ENCODE measurements at places on chromosomes 3 and 15. TPM values are rescaled to one million over a fixed set of nuclear protein-coding genes. Genes with fewer than 3 reads are reported as not detected.

GRCh38 chr3:129399895-129400357, 28.5 kb downstream of the EFCAB12 start:
- peaks cover 6% of the 10 kb centered on the region for H3K4me1 ChIP-seq
- no peaks in the 10 kb centered on the region for H3K27me3 ChIP-seq
- no peaks in the 10 kb centered on the region for H3K36me3 ChIP-seq
- no peak overlapping the region for H3K4me3 ChIP-seq
- DNase-seq, result no peak

DNA sequence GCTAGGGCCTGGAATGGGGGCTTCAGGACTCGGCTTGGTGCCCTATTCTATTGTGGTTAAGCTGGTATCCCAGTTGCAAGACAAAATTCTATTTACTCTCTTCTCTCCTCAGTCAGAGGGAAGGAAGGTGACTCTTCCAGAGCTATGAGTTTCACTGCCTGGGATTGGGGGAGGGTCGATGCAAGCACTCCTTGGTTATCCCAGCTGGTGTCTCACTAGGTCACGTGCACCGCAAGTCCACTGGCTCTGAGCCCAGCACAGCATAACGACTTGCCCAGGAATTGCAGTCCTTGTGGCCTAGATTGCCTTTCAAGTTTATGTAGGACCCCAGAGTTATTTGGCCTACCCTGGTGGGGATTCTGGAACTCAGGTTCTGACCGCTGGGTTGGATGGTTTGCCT, 958.8 kb downstream of the IGSF11 start:
- H3K36me3 ChIP-seq, result no peaks in the 10 kb centered on the region
- no peaks in the 10 kb centered on the region for H3K4me1 ChIP-seq
- no peak overlapping the region for H3K4me3 ChIP-seq
- no peak for DNase-seq
- no peak overlapping the region for H3K27ac ChIP-seq

DNA sequence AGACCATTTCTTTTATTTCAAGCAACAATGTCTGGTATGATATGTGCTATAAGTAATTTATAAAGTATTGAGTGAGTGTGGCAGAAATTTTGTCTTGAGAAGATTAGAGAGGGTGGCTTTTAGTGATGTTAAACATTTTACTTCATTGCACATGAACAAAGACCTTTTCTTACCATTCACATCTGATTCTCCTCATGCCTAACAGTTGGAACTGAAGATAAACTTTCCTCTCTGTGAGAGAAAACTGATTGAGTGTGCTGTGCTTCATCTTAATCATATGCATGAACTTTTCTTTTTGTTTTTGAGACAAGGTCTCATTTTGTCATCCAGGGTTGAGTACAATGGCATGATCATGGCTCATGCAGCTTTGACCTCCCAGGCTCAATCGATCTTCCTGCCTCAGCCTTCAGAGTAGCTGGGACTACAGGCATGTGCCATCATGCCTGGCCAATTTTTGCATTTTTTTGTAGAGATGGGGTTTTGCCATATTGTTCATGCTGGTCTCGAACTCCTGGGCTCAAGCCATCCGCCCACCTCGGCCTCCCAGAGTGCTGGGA, 377.7 kb upstream of the GOLIM4 start:
- H3K4me3 ChIP-seq, result no peak overlapping the region
- DNase-seq, result no peak
- no peaks in the 10 kb centered on the region for H3K4me1 ChIP-seq

DNA sequence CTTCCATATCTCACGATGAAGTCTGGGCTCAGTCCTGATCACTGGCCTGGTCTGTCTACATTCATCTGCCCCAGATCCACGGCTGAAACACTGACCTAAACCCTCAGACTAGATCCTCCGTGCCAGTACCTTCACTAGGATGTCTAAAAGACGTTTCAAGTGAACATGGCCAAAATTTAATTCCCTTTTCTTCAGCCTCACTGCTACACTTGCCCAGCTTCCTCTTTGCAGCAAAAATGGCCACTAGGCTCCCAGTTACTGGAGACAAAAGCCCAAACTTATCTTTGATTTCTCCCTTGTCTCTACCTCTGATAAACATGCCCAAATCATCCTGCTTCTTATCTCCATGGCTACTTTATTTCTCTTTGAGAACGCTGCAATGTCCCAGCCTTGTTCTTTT, 1.7 kb downstream of the RASSF1 start:
- H3K27me3 ChIP-seq, result no peaks in the 10 kb centered on the region
- H3K27ac ChIP-seq, result peak overlapping the region; percentile 80
- peaks cover 3% of the 10 kb centered on the region for H3K4me1 ChIP-seq
- no peaks in the 10 kb centered on the region for H3K36me3 ChIP-seq
- DNase-seq, result no peak
- H3K4me3 ChIP-seq, result no peak overlapping the region

- no peak for DNase-seq
- H3K27ac ChIP-seq, result no peak overlapping the region
- H3K36me3 ChIP-seq, result peaks cover 10% of the 10 kb centered on the region
- no peak overlapping the region for H3K4me3 ChIP-seq
These were observed 277.9 kb downstream of the BBX start for GRCh38 chr3:107800710-107801109.

DNA sequence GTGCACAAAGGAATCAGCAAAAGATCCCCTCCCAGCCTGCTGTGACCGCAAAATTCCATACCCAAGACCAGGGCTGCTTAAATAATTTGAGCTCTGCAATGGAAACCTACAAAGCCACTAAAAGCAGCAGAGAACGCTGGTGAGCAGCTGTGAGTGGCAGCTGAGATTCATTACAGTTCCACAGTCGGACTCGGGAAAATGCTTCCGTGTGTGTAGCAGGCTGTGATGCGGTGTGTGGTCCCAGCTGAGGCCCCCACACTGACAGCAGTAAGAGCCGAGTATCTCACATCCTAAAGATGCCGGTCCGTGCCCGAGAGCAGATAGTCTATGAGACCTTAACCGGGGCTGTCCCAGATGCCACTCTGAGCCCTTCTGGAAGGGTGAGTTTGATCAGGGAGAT, 37.4 kb downstream of the TM2D3 start:
- no peak overlapping the region for H3K27ac ChIP-seq
- no peaks in the 10 kb centered on the region for H3K27me3 ChIP-seq
- peaks cover 25% of the 10 kb centered on the region for H3K4me1 ChIP-seq
- no peaks in the 10 kb centered on the region for H3K36me3 ChIP-seq
- DNase-seq, result no peak
- no peak overlapping the region for H3K4me3 ChIP-seq

Gene SEC11A
- polyA plus RNA-seq, result 110 TPM

DNA sequence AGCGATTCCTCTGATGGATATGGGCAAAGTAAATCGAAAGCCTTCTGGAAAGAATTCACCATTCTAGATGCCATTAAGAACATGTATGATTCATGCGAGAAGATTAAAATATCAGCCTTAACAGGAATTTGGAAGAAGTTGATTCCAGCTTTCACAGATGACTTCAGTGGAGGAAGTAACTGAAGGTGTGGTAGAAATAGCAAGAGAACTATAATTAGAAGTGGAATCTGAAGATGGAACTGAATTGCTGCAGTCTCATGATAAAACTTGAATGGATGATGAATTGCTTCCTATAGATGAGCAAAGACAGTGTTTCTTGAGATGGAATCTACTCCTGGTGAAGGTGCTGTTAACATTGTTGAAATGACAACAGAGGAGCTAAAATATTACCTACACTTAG, 30.1 kb upstream of the TBC1D23 start:
- H3K4me3 ChIP-seq, result no peak overlapping the region
- no peaks in the 10 kb centered on the region for H3K27me3 ChIP-seq
- H3K4me1 ChIP-seq, result no peaks in the 10 kb centered on the region
- DNase-seq, result no peak
- no peaks in the 10 kb centered on the region for H3K36me3 ChIP-seq

DNA sequence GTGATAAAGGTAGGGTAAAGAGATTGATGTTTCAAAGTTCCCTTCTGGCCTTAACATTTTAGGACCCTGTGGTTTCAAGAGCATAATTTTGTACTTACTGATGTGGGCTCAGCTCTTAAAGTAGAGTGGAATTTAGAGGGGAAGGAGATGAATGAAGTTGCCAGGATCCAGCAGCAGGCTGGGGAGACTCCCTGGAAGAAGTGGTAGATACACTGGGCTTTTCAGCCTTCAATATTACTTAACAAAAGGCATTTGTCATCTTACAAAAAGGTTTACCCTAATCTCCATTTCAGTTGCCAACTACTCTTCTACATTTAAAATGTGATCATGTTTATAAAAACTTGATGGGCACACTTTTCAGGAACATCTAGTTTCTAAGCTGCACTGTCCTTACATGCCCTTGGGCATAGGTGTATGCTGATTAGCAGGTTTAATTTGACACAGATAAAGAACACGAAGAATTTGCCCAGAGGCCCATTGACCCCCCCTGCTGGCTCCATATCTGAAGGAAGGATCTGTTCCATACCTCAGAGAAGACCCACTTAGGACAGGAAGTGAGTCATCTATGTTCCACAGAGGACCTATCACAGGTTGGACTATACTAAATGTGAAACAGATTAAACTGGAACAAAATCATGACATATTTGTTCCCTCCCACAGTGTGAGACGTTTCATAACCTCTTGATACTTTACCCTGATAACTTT, 93.0 kb upstream of the LPP start:
- no peaks in the 10 kb centered on the region for H3K36me3 ChIP-seq
- no peak overlapping the region for H3K27ac ChIP-seq
- DNase-seq, result peak; percentile 21
- H3K4me3 ChIP-seq, result no peak overlapping the region
- H3K4me1 ChIP-seq, result no peaks in the 10 kb centered on the region

Gene GPR176
- 0.54 TPM for polyA plus RNA-seq

Gene PARP6
- 81.2 TPM for polyA plus RNA-seq

Gene SLC27A2
- polyA plus RNA-seq, result 4.3 TPM

DNA sequence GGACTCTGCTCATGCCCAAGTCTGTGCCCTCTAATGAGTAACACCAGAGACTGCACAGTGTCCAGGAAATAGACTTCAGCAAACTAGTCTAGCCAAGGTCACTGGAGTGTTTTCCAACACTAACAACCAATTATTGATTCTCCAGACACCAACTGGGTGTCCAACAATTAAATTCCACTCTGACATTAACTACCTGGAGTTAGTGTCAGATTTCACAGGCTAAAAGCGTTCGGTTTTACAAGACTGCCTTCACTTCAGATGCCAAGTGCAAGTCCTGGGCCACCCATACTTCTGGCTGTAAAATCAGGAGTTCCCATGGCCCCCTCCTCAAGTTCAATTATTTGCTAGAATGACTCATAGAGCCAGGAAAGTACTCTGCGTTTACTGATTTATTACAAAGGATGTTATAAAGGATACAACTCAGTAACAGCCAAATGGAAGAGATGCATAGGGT, 20.8 kb upstream of the CFAP161 start:
- no peak overlapping the region for H3K27ac ChIP-seq
- no peaks in the 10 kb centered on the region for H3K4me1 ChIP-seq
- no peak for DNase-seq
- H3K36me3 ChIP-seq, result no peaks in the 10 kb centered on the region
- no peaks in the 10 kb centered on the region for H3K27me3 ChIP-seq

GRCh38 chr3:129107793-129108192, 13.8 kb downstream of the RAB43 start:
- peaks cover 45% of the 10 kb centered on the region for H3K36me3 ChIP-seq
- no peak overlapping the region for H3K4me3 ChIP-seq
- H3K4me1 ChIP-seq, result peaks cover 3% of the 10 kb centered on the region

Gene CPEB1
- polyA plus RNA-seq, result 0.50 TPM

DNA sequence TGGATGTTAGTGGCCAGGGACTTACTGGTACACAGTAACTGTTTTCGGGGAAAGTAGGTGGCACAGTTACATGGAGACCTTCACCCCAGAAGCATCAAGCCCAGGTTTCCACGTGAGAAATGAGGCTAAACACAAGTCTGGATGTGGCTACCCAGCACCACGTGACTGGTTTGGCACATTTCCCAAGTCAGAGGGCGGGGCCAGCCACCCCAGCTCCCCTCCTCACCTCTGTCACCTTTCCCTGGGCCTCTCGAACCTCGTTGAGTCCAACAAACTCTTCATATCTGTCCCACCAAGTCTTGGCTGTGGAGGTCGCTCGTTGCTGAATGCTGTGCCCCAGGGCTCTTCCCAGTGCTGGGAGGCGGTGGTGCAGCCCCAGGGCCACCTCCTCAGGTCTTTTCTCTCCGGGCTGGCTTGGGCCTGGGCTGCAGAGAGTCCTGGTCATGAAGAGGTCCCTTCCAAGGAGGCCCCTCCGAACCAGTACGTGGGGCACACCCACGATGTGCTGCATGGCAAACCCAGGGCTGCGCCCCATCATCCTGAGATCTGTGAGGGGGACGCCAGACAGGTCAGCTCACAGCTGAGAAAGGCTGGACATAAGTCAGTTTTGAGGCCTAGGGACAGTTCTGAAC, 4.8 kb upstream of the PLXNB1 start:
- no peaks in the 10 kb centered on the region for H3K27me3 ChIP-seq
- H3K4me3 ChIP-seq, result no peak overlapping the region
- H3K27ac ChIP-seq, result peak overlapping the region; percentile 73
- peak; percentile 71 for DNase-seq
- no peaks in the 10 kb centered on the region for H3K36me3 ChIP-seq
- H3K4me1 ChIP-seq, result peaks cover 3% of the 10 kb centered on the region

Gene RYR3
- 1.6 TPM for polyA plus RNA-seq

- no peak overlapping the region for H3K27ac ChIP-seq
- H3K4me3 ChIP-seq, result no peak overlapping the region
- H3K4me1 ChIP-seq, result peaks cover 6% of the 10 kb centered on the region
- DNase-seq, result no peak
- peaks cover 22% of the 10 kb centered on the region for H3K36me3 ChIP-seq
These were observed 196.0 kb downstream of the AKAP13 start for GRCh38 chr15:85576392-85576791.

Gene CLDN11
- 0.54 TPM for polyA plus RNA-seq

DNA sequence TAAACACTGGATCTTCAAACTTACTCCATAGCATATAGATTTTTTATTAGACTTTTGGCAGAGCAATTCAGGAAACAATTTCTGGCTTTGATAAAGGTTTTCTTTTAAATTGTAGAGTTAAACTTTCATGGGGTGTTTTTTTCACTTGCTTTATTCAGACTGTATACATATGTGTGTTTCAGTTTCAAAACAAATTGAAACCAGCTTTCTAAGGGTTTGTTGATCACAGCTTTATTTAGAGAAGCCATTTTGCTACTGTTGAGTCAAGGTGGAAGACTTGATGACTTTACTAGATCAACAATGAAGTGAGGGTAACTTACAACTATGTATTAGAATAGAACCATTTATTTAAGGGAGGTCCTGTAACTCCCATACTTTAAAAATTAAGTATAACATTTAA, 6.2 kb downstream of the UBE2E1 start:
- peaks cover 14% of the 10 kb centered on the region for H3K4me1 ChIP-seq
- H3K36me3 ChIP-seq, result peaks cover 10% of the 10 kb centered on the region
- no peak overlapping the region for H3K27ac ChIP-seq
- H3K4me3 ChIP-seq, result no peak overlapping the region
- no peak for DNase-seq
